SK-N-DZ (cell line): ENCODE measurements at places on chromosomes 3 and 15.
A peak's percentile ranks its signal among the peaks of the same experiment; 100 is the strongest.

GRCh38 chr15:48544778-48545177 lies 100.7 kb downstream of the FBN1 start:
- no peak for DNase-seq

DNA sequence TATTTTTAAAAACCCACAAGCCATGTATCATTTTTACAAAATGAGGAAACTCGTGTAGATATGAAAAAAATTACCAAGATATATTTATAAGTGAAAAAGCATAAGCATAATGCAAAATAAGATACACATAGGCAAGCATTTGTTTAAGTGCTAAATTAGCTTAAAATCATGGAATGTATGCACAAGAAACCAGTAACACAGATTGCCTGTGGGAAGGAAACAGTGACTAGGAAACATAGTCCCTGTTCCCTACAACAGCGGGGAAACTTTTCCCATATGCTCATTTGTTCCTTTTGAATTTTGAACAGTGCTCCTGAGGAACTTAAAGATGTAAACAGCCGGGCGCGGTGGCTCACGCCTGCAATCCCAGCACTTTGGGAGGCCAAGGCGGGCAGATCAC lies 169.5 kb downstream of the PDE8A start:
- no peak for DNase-seq

- no peak for DNase-seq
Observed at GRCh38 chr3:190534986-190535385, 21.1 kb downstream of the IL1RAP start.

- peak; percentile 41 for DNase-seq
Observed at GRCh38 chr3:179321668-179322285, 1.1 kb upstream of the ZNF639 start.

DNA sequence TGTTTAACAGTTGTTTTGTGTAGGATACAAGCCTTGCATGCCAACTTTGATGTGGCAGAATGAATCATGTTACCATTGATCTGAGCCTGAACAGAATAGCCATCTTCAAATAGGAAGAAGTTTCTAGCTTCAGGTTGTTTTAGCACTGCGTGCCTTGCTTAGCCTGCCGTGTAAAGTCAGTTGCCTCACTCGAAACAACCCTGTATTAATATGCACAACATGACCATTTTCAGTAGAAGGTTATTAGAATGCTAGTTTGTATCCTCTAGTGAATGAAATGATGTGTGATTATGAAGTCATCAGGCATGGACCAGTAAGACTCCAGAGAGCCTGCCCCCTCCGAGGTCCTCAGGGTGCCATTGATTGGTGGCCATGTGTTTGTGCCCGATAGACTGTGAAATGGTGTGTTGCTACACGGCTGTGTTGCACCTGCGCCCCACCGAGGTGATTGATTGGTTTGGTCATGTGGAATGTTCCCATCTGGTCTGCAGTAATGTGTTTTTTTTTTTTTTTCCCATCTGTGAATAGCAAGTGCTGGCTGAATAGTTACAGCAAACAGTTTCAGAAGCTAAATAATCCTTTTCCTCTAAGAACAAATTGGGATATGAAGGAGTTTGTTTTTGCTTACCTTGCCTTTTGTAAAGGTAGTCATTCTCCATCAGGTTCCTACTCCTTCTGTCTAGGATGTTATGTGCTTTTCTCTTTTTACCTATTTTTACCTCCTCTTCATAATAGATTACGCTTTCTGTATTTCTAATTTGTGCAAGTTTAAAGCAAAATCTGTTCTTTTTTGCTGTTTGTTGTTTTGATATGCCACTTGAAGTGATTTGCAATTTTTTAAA lies 214.9 kb downstream of the TCF12 start:
- DNase-seq: peak; percentile 48

GRCh38 chr3:124745756-124746155 lies 15.5 kb downstream of the UMPS start:
- no peak for DNase-seq

DNA sequence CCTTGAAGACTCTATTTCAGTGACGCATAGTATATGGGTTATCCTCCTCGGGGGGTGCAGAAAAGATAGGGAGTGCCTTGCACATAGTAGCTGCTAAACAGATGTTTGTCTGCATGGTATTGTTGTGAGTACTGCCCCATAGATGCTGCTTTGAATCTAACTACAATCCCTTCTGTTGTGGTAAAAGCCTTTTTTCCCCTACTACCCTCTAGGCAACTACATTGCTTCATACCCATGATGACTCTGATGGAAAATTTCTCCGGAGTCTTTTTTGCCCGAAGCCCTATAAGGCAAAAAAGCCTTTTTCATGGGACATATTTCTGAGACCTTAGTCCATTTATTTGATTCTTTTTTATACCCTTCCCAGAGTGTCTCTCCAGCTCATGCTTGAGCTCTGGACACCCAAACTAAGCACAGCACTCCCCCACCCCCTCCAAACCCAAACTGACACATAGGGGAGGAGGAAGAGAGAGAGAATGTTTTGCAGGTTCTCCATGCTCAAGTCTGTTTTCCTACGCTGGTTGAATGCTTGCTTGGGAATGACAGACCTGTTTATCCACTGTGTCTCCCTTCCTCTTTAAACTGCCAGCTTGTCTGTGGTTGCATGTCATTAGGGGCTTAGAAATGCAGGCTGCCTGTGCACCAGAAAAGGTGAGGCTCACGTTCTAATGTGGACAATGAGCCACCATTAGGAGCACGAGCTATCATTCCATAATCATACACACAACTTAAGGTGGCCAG lies 52.9 kb downstream of the LRTM1 start:
- no peak for DNase-seq

DNA sequence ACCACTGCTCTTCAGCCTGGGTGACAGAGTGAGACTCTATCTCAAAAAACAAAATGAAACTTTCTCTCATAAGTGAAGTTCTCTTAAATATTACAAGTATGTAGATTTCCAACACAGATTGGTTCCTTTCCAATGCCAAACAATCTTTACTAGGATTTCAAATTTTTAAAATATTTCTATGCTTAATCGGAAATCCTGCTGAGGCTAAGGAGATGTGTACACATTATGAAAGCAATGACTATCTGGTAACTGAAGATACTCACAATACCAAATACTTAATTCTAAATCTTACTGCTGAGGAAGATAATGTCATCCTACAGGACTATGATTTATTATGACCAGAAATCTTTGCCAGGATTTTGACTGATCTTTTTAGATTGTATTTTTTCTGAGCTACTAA lies 255.6 kb upstream of the ZNF717 start:
- DNase-seq: no peak

GRCh38 chr15:39056357-39056756 lies 491.7 kb upstream of the RASGRP1 start:
- DNase-seq: no peak
